ENCODE measurements at places on chromosomes 7 and 10.
A peak's percentile ranks its signal among the peaks of the same experiment; 100 is the strongest.

DNA sequence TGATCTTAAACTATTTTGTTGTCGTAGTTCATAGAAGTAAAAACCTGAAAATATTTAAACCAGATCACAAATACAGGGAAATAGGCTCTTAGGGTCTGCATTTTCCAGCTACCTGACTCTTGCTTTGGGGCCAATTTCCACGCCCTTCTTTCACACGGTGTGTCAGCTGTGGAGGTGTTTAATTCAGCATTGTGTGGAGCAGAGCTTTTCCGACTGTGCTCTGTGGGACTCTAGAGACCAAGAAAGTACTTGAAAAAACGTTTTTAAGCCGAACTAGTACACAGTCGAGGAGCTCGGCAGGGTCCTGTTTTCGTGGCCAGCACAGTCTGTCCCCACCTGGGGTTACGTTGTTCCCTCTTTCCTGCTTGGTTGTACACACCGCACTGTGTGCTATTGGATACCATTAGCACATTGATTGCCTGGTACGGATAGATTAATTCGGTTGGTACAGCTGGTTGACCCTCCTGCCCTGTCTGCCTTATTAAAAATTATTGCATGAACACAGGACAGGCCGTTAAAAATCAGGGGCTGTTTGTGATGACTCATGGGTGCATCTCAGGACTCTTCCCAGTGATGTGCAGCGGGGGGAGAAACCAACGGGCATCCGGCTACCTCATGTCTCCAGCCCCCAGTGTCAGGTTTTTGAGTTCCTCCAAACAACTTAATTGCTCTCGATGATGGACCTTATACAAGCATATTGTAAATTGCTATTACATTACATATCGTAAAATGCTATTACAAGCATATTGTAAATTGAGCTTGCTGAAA is 80.7 kb upstream of the BTBD16 start:
- DNase-seq = peak; percentile 33

GRCh38 chr10:72333112-72334015 is 21.4 kb downstream of the DNAJB12 start:
- DNase-seq = peak; percentile 14

GRCh38 chr10:74558897-74559296 is 267.5 kb upstream of the KAT6B start:
- DNase-seq = no peak

DNA sequence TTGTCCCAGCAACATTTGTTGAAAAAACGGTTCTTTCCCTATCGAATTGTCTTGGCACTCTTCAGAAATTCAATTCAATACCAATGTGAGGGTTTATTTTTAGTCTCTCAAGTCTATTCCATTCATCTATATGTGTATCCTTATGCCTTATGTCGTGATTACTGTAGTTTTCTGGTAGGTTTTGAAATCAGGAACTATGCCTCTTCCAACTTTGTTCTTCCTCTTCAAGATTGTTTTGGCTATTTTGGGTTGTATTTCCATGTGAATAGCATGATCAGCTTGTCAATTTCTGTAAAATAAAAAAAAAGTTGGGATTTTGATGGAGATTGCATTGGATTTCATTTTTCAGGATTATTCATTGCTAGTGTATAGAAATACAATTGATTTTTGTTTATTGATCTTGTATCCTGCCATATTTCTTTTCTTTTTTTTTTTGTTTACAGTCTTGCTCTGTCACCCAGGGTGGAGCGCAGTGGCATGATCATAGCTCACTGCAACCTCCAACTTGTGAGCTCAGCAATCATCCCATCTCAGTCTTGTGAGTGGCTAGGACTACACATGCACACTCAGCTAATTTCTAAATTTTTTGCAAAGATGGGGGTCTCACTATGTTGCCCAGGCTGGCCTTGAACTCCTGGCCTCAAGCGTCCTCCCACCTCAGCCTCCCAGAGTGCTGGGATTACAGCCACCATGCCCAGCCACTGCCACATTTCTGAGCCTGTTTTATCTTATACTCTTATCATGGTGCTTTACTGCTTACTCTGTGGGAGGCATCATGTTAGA is 46.2 kb upstream of the MKLN1 start:
- no peak for DNase-seq

GRCh38 chr7:44624318-44624717 is 17.9 kb downstream of the OGDH start:
- DNase-seq = no peak

DNA sequence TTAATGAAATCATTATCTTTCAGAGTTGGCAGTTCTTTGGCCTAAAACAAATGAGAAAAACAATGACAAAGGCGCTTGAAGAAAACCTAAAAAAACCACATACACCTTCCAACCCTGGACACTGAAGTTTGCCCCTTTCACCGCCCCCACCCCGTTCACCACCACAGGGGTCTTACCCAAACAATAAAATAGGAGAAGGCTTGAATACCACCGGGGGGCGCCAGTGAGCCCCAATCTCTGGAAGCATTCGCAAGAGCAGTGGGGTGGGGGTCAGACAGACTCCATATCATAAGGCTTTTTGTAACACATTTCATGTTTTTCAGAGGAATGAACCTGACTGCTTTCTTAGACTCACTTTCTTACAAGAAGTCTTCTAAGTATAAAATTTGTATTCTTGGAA is 163.6 kb downstream of the PIP4K2A start:
- DNase-seq = peak; percentile 50

GRCh38 chr7:43572516-43573049 is 10.3 kb upstream of the STK17A start:
- no peak for DNase-seq

GRCh38 chr10:29840516-29841276 is 205.9 kb upstream of the SVIL start:
- no peak for DNase-seq

All from eye (tissue), 1 donor.